ENCODE measurements at places on chromosomes 1 and 21. TPM values are rescaled to one million over a fixed set of nuclear protein-coding genes. Genes with fewer than 3 reads are reported as not detected.

DNA sequence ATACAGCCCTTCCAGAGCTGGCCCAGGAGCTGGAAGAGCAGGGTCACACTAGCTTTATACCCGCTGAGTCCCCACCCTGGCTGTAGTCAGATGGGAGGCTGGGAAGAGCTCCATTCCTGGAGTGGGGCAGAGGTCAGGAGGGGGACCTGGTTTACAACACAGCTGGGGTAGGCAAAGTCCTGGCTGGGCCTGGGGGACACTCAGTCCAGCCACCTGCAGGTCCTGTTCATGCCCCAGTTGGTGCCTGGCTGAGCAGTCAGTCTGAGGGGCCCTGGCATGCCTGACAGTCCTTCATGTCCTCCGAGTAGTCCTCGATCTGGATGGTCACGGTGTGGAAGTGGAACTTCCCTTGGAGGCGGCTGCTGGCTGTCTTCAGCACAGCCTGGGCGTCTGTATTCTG lies 7.0 kb downstream of the SLC30A2 start:
- DNase-seq: no peak

DNA sequence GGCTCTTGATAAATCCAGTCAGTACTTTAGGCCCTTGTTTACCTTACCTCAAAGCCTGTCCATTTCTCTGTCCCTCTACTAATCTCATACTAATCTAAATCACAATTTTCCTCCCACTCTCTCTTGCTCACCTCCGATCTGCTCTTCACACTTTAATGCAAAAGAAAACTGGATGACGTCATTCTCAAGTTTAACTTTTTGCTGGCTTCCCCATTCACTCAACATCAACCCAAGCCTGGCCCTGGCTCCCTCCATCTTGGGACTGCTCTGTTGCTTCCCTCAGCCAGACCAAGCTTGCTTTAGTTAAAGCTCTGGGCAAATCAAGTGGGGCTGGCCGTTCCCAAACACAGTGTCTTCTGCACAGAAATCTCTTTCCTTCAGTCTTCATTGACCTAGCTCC lies 29.7 kb downstream of the COA6 start:
- no peak for DNase-seq

GRCh38 chr1:206002871-206003801 lies at the start of gene RAB7B:
RAB7B (minus strand) TSS chr1:206003395; CDS start chr1:205994135, 9,260 bp downstream.
- DNase-seq: peak; percentile 92

- no peak for DNase-seq
Observed at GRCh38 chr1:183889095-183889494, 84.2 kb downstream of the RGL1 start.

DNA sequence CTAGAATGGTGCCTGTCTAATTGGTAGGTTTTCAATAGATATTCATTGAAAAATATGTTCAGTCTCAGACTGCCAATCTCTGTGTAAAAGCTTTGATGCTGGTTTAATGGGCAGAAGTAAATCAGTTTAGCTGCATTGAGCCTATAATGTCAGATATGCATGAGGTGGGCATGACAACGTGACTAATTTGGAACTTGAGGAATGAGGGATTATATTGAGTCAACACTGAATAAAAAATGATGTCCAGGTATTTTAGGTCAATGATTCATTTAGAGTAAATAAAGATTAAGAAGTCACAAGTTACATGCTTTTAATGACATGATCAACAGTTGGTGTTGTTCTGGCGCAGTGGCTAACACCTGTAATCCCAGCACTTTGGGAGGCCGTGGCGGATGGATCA lies 3.0 kb downstream of the WDR3 start:
- DNase-seq: no peak

- DNase-seq: peak; percentile 61
Observed at GRCh38 chr1:33460947-33461629, 11.4 kb upstream of the ZSCAN20 start.

- DNase-seq: no peak
Observed at GRCh38 chr1:220956501-220957232, 77.4 kb downstream of the HLX start.

- no peak for DNase-seq
Observed at GRCh38 chr1:31417148-31417547, 4.1 kb downstream of the SERINC2 start.

- no peak for DNase-seq
Observed at GRCh38 chr1:226888816-226889215, 18.4 kb downstream of the PSEN2 start.

DNA sequence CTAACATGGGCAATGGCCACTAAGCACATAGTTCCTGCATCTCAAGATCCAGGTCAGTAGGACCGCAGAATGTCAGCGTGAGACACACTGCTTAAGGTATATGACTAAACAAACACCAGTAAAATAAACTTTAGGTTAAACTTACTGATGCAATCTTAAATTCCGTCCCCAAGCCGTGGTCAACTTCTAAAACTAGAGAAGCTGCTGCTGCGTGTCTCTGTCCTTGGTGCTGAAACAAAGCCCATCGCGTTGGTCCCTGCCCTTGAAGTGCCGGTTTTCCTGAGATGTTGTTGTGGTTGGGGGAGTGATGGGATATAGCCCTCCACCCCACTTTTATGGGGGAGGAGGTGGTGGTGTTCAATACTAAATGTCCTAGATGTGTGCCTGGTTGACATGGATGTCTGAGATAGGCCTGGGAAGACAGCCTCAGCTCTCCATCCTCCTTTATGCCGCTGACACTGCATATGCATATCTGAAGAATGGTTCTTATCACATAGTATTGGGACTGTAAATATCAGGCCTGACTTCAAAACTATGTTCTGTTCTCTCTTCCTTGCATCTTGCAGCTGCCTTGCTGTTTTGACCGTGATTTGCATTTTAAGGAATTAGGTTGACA lies 72.0 kb upstream of the KCNA3 start:
- peak; percentile 41 for DNase-seq

GRCh38 chr1:39964552-39964951 lies 9.6 kb downstream of the MFSD2A start:
- no peak for DNase-seq

DNA sequence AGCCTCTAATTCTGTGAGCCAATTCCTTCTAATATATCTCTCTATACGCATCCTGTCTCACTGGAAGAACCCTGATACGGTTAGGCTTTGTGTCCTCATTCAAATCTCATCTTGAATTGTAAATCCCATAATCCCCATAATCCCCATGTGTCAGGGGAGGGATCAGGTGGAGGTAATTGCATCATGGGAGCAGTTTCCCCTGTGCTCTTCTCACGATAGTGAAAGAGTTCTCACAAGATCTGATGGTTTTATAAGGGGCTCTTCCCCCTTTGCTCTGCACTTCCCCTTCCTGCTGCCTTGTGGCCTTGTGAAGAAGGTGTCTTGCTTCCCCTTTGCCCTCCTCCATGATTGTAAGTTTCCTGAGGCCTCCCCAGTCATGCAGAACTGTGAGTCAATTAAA lies 116.1 kb downstream of the MRPS6 start:
- no peak for DNase-seq

GRCh38 chr1:94565901-94566300 lies 24.3 kb upstream of the F3 start:
- no peak for DNase-seq

DNA sequence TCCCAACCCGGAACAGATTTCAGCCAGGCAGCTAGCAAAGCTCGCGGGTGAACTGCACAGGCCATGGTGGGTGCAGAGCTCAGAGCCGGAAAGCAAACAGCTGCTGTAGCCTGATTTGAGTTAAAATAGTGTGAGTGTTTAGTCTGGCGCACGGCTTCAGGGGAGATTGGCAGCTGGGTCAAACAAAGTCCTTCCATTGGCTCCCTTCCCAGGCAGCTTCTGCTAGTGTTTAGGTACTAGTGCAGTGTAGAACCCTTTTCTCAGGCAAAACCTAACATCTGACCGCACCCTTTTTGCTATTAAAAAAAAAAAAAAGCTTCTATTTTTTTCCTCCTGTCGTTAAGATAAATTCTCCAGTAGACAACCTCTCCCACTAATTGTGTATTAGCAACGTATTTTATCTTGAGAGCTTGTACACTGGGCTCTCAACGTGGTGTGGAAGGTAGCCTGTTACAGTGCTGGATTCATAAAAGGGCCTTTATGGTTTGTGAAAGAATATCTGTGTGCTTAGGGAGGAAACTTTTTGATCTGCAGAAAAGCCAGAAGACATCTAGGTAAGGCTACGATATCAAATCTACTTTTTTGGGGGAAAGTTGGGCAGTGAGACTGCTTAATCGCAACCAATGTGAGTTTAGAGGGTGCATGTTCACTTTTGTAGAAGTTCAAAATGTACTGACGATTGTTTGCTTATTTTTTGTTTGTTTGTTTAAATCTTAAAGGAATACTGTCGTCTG lies 689.6 kb downstream of the USP25 start:
- DNase-seq: peak; percentile 88

GRCh38 chr1:32426489-32427255 lies 32.4 kb upstream of the BSDC1 start:
- peak; percentile 66 for DNase-seq

- no peak for DNase-seq
Observed at GRCh38 chr1:151858886-151859665, 5.6 kb upstream of the THEM5 start.

CCDC30 gene
- total RNA-seq: 7.5 TPM

RIIAD1 gene
- 4.1 TPM for total RNA-seq

ANXA9 gene
- not detected for total RNA-seq

ZBTB8A gene
- 16.1 TPM for total RNA-seq

CFAP141 gene
- total RNA-seq: not detected

F13B gene
- total RNA-seq: not detected

ANKRD34A gene
- not detected for total RNA-seq

RGS8 gene
- total RNA-seq: 5.3 TPM

AMY2A gene
- total RNA-seq: 26.2 TPM
